ENCODE measurements at places on chromosomes 11 and 22.

DNA sequence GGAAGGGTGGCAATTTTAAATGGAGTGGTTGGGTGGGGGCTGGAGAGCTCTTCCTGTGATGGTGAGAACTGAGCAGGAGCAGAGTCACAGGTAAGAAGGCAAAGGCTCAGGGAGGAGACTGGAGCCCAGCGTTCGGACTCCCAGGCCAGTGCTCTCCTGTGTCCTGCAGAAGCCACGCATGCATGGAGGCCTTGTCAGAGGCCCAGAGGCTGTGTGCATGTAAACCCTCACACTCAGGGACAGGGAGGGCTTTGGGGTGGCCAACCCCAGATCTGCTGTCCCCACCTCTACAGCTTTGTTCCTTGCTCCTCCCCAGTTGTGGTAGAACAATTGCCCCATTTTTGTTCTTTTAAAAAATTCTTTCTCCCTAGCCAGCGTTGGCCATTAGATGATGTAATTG lies 130.4 kb upstream of the PARVA start:
- DNase-seq = no peak

DNA sequence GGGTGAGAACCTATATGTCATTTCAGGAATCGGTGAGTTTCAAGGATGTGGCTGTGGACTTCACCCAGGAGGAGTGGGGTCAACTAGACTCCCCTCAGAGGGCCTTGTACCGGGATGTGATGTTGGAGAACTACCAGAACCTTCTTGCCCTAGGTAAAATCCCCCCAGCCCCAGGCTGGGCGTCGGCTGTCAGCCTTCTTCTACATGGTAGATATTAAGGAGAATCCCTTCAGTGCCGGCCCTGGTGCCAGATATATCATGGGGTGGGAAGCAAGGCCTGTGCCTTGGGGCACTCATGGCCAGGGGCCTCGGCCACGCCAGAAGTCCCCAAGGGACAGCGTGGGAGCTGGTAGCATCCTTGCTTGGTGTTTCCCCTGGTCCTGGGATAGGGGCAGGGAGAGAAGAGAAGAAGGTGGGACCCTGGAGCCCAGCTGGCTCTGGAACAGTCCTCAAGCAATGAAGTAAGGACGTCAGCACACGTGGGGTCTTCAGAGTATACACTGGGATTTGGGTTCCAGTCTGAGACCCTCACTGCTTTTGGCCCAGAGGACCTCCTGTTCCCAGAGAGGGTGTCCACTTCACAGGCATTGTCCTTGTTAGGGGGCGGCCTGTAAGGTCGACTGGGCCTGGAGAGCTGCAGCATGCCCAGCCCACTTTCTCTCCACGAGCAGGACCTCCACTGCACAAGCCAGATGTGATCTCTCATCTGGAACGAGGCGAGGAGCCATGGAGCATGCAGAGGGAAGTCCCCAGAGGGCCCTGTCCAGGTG lies 6.8 kb downstream of the ZNF74 start:
- DNase-seq = no peak

GRCh38 chr11:69137151-69137844 lies 18.4 kb upstream of the SMIM38 start:
- DNase-seq = no peak

- no peak for DNase-seq
Measured at GRCh38 chr22:41913842-41914534, 886 bp downstream of the SHISA8 start.

GRCh38 chr11:116037861-116038260 lies 533.6 kb upstream of the CADM1 start:
- no peak for DNase-seq

GRCh38 chr11:25943031-25943430 lies 388.9 kb upstream of the ANO3 start:
- no peak for DNase-seq

- DNase-seq = peak; percentile 100
Measured at GRCh38 chr11:114162719-114163123, 103.2 kb downstream of the ZBTB16 start.

GRCh38 chr11:101127197-101127698 lies 2.4 kb downstream of the PGR start:
- no peak for DNase-seq

GRCh38 chr11:804599-804964 lies 449 bp downstream of the PIDD1 start:
- no peak for DNase-seq

GRCh38 chr22:23684561-23685031 lies 6.2 kb upstream of the RGL4 start:
- DNase-seq = no peak

- no peak for DNase-seq
Measured at GRCh38 chr11:88340366-88340935, 2.9 kb upstream of the CTSC start.

Data from cardiac fibroblast (primary cell).